ENCODE measurements at places on chromosomes 5 and 9.
A peak's percentile ranks its signal among the peaks of the same experiment; 100 is the strongest.

DNA sequence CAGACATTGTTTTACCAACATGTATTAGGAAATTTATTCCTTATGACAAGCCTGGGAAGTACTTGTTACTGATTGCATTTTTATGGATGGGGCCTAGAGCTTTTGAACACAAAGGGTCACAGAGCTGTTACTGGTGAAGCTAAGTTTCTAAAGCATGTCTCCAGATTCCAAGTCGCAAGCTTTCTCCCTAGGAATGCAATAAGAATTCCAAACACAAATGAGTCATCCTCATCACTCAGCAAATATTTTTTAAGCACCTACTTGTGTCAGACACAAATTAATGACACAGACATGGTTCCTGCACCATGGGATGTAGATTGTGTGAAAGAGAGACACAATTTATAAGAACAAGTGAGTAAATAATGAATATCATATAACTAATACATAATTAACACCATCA lies 11.0 kb upstream of the SH3RF2 start:
- H3K4me3 ChIP-seq, result no peak overlapping the region
- peaks cover 36% of the 10 kb centered on the region for H3K4me1 ChIP-seq
- no peak for DNase-seq
- no peaks in the 10 kb centered on the region for H3K27me3 ChIP-seq
- no peaks in the 10 kb centered on the region for H3K36me3 ChIP-seq

GRCh38 chr5:13108265-13108664 lies 836.2 kb downstream of the DNAH5 start:
- H3K27me3 ChIP-seq, result peaks cover 15% of the 10 kb centered on the region
- H3K4me3 ChIP-seq, result no peak overlapping the region
- H3K27ac ChIP-seq, result no peak overlapping the region
- H3K4me1 ChIP-seq, result peaks cover 21% of the 10 kb centered on the region
- no peaks in the 10 kb centered on the region for H3K36me3 ChIP-seq

- H3K36me3 ChIP-seq, result no peaks in the 10 kb centered on the region
- no peak overlapping the region for H3K27ac ChIP-seq
- no peak overlapping the region for H3K4me3 ChIP-seq
These were observed 1.6 kb downstream of the SPACA9 start for GRCh38 chr9:132880324-132880661.

- H3K4me3 ChIP-seq, result no peak overlapping the region
- no peak overlapping the region for H3K27ac ChIP-seq
- peaks cover 7% of the 10 kb centered on the region for H3K4me1 ChIP-seq
- no peaks in the 10 kb centered on the region for H3K36me3 ChIP-seq
These were observed 284.5 kb upstream of the PTGER4 start for GRCh38 chr5:40395251-40395650.

DNA sequence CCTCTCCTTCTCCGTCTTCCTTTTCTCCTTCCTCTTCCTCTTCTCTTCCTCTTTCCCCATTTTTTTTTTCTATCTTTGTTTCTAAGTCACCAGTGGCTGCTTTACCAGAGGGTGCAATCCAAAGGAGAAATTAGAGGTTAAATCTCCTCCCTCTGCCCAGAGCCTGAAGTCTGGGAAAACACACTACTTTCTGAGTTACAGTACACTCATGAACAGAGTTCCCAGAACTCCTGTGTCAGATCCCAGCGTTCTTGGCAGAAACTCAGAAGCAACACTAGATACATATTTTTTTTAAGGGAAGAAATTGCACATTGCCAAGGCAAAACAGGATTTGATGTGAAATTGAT lies 189.0 kb downstream of the SNCAIP start:
- no peak overlapping the region for H3K4me3 ChIP-seq
- no peaks in the 10 kb centered on the region for H3K36me3 ChIP-seq
- no peaks in the 10 kb centered on the region for H3K27me3 ChIP-seq
- H3K4me1 ChIP-seq, result no peaks in the 10 kb centered on the region
- H3K27ac ChIP-seq, result no peak overlapping the region

DNA sequence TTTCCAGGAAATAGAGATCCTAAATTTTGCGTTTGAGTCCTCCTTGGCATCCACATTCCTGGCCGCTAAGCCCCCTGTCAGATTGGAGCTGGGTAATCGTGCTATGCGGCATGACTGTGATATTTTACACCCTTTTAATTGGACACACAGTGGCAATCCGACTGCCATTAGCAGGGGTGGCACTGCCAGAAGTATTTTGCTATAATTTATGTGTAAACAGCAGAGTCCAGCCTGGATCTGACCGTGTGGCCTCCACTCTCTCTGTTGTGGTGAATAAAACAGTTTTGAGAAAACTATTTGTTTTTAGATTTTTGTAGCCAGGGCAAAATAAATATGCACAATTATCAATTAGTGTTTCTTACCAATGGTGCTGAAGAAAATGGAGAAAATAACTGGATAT lies 281.0 kb upstream of the IRX2 start:
- no peaks in the 10 kb centered on the region for H3K36me3 ChIP-seq
- H3K27ac ChIP-seq, result no peak overlapping the region
- no peak for DNase-seq
- H3K27me3 ChIP-seq, result no peaks in the 10 kb centered on the region
- no peaks in the 10 kb centered on the region for H3K4me1 ChIP-seq

DNA sequence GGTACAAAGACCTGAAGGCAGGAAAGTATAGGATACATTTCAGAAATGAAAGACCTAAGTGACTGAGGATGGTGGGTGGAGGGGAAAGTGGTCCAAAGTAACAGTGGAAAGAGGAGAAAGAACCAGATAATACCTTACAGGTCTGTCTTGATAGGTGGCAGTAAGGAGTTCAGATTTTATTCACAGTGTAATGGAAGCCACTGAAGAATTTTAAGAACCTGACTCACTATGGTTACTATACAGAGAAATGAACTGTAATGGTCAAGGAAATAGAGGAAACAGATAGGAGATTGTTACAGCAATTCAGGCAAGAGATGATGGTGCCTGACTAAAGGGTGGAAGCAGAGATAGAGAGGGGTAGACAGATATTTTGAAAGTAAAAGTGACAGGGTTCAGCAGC lies 46.5 kb downstream of the EPB41L4A start:
- H3K27ac ChIP-seq, result no peak overlapping the region
- no peaks in the 10 kb centered on the region for H3K4me1 ChIP-seq
- no peaks in the 10 kb centered on the region for H3K27me3 ChIP-seq
- H3K36me3 ChIP-seq, result no peaks in the 10 kb centered on the region

GRCh38 chr5:123844873-123845272 lies 332.9 kb downstream of the CSNK1G3 start:
- no peaks in the 10 kb centered on the region for H3K36me3 ChIP-seq
- H3K4me3 ChIP-seq, result no peak overlapping the region
- no peaks in the 10 kb centered on the region for H3K27me3 ChIP-seq
- no peaks in the 10 kb centered on the region for H3K4me1 ChIP-seq
- no peak overlapping the region for H3K27ac ChIP-seq

DNA sequence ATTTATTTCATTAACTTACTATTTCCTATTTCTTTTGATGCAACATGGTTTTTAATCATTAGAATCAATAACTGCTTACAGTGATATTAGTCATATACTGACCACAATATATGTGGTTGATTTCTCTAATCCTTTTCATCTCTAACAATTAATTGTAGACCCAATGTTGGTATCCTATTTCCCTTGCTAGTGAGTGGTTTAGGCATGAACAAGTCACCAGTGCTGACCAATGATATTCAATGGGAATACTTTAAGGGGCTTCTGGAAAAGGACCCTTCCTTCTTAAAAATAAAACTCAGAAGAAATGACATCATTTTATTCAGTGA lies 672.4 kb upstream of the GRAMD2B start:
- peak overlapping the region; percentile 20 for H3K27ac ChIP-seq
- peaks cover 13% of the 10 kb centered on the region for H3K4me1 ChIP-seq
- H3K4me3 ChIP-seq, result no peak overlapping the region
- no peaks in the 10 kb centered on the region for H3K27me3 ChIP-seq
- no peak for DNase-seq

DNA sequence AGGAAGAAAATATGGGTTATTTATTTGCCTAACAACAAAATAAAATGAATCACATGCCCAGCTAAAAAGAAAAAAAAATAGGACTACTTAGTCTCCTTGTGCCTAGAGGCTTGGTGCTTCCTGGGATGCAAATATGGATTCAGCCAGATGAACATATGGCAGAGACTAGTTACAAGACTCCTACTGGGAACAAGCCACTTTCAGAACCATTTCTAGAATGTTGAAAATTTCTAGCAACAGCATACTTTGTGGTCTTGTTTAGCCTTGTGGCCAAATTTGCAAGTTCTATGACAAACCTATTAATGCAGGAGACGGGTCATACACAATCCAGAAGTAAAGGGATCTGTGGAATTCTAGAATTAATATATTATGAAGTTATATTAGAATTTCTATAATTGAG lies 198.7 kb downstream of the CHSY3 start:
- no peak overlapping the region for H3K4me3 ChIP-seq
- H3K27me3 ChIP-seq, result no peaks in the 10 kb centered on the region
- H3K36me3 ChIP-seq, result no peaks in the 10 kb centered on the region
- DNase-seq, result no peak
- no peaks in the 10 kb centered on the region for H3K4me1 ChIP-seq

DNA sequence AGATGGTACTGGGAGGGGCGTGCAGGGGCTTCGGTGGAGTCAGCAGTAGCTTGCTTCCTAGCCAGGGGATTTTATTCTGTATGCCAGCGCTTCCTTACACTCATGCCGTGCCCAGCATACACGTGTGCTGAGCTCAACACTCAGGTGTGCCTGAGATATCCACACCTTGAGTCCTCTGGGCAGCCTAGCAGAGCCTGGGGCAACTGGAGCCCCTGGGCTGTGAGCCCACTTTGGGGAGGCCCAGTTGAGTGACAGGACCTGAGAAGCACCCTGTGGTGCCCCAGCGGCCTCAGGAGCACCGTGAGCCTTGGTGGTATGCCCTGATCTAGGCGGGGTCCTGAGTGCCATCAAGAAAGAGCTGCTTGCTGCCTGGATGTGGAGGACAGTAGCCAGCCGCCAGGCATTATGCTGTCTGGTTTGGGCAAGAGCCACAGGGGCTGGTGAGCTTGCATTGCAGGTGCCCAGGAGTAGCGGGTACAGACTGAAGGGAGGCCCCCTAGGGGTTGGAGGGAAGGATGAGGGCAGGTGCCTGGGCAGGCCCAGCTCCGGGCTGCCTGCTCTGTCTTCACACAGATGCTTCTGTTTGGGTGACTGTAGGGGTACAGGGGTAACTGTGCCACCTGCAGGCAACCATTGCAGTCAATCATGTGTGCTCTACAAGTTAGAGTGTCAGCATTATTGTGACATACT lies 42.9 kb downstream of the BNIP1 start:
- H3K4me1 ChIP-seq, result no peaks in the 10 kb centered on the region
- H3K36me3 ChIP-seq, result no peaks in the 10 kb centered on the region
- H3K27me3 ChIP-seq, result no peaks in the 10 kb centered on the region
- DNase-seq, result no peak
- H3K27ac ChIP-seq, result no peak overlapping the region
- no peak overlapping the region for H3K4me3 ChIP-seq

- no peak for DNase-seq
- H3K4me3 ChIP-seq, result no peak overlapping the region
- H3K27ac ChIP-seq, result peak overlapping the region; percentile 61
- H3K27me3 ChIP-seq, result no peaks in the 10 kb centered on the region
These were observed 198.5 kb upstream of the ADAMTSL1 start for GRCh38 chr9:18275313-18275990.

- no peaks in the 10 kb centered on the region for H3K27me3 ChIP-seq
- no peak overlapping the region for H3K27ac ChIP-seq
- no peak for DNase-seq
- no peak overlapping the region for H3K4me3 ChIP-seq
- no peaks in the 10 kb centered on the region for H3K36me3 ChIP-seq
These were observed 78.2 kb upstream of the MAP3K1 start for GRCh38 chr5:56737002-56737621.

DNA sequence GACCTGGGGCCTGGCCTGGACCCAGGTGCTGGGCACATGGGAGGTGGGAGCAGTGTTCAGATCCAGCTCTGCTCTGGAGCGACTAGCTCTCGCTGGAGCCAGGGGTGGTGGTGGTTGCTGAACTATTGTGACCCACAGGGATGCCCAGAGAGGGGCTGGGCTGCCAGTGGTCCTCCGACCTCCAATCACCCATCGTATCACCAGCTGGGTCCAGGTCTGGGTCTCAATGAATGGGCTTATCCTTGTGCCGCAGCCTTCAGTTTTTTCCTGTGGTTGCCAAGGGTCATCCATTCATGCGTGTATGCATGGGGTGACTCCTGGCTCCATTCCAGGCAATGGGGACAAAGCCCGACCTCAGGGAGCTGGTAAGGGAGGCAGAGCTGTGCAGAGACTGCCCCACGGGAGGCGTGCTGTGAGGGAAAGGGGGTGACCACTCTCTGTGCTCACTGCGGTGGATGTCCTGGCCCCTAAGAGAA lies 68.6 kb upstream of the RNF130 start:
- H3K4me1 ChIP-seq, result peaks cover 2% of the 10 kb centered on the region
- DNase-seq, result peak; percentile 68
- no peak overlapping the region for H3K27ac ChIP-seq
- peaks cover 4% of the 10 kb centered on the region for H3K27me3 ChIP-seq
- no peak overlapping the region for H3K4me3 ChIP-seq

- no peak overlapping the region for H3K27ac ChIP-seq
- H3K4me3 ChIP-seq, result no peak overlapping the region
- H3K4me1 ChIP-seq, result no peaks in the 10 kb centered on the region
These were observed 17.3 kb downstream of the LMAN2 start for GRCh38 chr5:177334155-177334551.

DNA sequence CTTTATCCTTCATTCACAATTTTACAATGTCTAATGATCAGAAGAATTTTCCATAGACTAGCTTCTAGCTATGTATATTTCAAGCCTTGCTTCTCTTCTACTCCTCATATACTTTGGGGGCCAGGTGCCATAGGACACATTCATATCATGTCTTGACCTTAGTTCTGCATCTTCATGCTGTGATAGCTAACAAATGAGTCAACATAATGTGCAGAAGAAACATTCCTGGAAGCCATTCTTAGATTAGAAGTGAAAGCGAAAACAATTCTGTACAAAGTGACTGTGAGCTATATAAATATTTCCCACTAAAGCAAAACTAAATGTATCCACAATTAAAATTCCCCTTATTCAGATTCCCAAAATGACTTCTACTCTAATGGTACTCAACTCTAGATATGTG lies 320.2 kb upstream of the NREP start:
- no peak overlapping the region for H3K27ac ChIP-seq
- H3K4me1 ChIP-seq, result no peaks in the 10 kb centered on the region
- H3K4me3 ChIP-seq, result no peak overlapping the region
- H3K36me3 ChIP-seq, result no peaks in the 10 kb centered on the region
- H3K27me3 ChIP-seq, result no peaks in the 10 kb centered on the region

DNA sequence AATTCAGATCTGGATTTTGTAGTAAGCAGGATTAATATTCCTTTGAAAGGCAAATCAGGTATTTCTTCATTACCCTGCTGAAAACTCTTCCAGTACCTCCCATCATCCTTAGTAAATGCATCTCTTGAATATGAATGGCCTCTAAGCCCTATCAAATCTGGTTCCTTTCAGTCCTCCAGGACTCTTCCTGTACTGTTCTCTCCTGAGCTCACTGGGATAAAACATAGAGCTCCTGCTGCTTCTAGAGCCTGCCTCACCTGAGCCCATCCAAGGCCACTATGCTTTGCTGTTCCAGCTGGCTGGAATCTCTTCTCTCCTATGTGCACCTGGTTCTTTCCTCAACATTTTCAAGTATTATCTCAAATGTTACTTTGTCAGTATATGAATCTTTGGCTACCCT lies 803.3 kb upstream of the CTNND2 start:
- H3K27ac ChIP-seq, result no peak overlapping the region
- H3K36me3 ChIP-seq, result no peaks in the 10 kb centered on the region
- no peaks in the 10 kb centered on the region for H3K27me3 ChIP-seq
- no peak overlapping the region for H3K4me3 ChIP-seq

Measured in RWPE2 (cell line).